Fibroblast of upper back skin (primary cell): ENCODE measurements at places on chromosomes 7 and 10.

GRCh38 chr7:130505753-130506152 lies 13.9 kb downstream of the MEST start:
- DNase-seq = peak; percentile 41

DNA sequence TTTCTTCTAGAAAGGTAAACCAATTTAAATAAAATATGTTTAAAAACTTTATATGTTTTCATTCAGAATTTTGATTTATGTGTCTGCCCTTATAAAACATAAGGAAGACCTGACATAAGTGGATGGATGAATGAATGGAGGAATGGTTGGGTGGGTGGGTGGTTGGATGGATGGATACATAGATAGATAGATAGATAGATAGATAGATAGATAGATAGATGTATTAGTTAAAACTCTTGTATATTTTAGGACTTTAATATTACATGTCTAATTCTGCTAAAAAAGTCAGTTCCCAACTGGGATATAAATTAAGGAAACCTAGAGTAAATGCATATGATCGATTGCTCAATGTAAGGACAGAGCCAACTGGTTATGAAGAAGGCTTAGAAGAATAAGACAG lies 156.3 kb upstream of the WNT16 start:
- DNase-seq = no peak

DNA sequence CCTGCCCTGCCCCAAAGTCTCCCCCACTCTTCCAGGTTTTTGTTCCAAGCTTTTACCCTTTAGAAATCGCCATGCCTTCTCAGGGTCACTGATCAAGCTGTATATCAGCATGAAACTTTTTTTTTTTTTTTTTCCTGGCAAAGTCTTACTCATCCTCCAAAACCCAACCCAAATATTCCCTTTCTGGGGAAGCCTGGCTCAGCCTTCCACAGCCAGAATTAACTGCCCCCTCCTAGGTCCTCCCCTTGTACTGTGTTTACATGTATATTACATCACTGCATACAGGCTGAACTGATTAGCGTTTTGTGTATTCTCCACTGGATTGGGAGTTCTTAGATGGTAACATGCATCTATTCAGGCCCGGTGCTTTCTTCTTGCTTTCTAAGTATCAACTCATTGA lies 4.6 kb upstream of the NOBOX start:
- DNase-seq = peak; percentile 3

GRCh38 chr10:52918714-52919305 lies 146.2 kb upstream of the MBL2 start:
- no peak for DNase-seq

DNA sequence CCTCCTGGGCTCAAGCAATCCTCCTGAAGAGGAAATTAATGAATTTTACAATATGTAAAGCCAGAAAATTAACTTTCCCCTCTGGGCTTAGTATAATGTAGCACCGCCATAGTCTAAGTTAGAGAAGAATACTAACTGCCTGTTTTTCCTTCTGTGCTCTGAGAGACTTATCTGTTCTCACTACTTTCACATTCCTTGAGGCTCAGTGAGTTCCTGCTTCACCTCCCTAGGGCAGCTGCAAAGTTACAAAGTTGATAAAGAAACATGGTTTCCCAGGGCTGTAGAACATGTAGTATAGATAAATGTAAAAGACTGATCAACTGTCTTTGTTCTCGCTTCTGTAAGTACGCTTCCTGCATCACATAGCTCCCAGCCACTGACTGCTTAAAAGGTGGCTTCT lies 16.0 kb upstream of the OLAH start:
- no peak for DNase-seq

DNA sequence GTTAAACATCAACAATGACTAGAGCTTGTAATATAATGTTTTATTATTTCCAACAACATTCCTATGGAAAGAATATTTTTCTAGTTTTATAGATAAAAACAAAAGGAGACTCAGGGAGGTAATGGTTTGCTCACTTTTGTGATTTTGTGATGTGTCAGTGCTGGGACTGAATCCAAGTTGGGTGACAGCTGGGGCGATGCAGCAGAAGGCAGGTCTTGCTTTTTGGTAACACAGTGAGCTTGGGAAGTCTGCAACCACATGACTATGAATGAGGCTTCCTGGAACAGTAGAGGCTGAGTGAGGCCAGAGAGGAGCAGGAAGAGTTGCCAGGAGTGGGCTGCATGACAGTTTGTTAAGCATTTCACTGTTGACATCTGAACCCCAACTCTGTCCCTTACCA lies 4.9 kb upstream of the YKT6 start:
- no peak for DNase-seq

DNA sequence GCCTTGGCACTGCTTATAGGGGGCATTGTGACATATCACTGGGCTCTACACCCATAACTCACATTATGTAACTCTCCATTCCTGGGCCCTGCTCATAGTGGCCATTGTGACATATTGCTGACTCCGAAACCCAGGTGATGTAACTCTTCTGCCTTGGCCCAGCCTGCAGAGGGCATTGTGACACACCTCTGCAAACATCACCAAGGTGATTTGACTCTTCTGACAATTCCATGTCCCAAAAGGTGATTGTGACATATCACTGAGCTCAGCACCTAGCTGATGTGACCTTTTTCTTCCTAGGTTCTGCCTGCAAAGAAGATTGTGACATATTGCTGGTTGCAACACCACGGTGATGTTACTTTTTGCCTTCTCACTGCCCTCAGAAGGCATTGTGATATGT lies 36.5 kb upstream of the ZNF680 start:
- no peak for DNase-seq

- DNase-seq = no peak
These were observed 234.6 kb upstream of the CXCL12 start for GRCh38 chr10:44619521-44619920.

- no peak for DNase-seq
These were observed 17.0 kb upstream of the INSIG1 start for GRCh38 chr7:155280446-155281397.

- DNase-seq = no peak
These were observed 688 bp upstream of the ABCB4 start for GRCh38 chr7:87476179-87476557.
